Stimulated activated CD8-positive, alpha-beta memory T cell treated with anti-CD3 and anti-CD28 coated beads, Interleukin-4, amount 100 ng/mL, for 1 hour (primary cell): ENCODE measurements at places on chromosomes 11 and 22.

DNA sequence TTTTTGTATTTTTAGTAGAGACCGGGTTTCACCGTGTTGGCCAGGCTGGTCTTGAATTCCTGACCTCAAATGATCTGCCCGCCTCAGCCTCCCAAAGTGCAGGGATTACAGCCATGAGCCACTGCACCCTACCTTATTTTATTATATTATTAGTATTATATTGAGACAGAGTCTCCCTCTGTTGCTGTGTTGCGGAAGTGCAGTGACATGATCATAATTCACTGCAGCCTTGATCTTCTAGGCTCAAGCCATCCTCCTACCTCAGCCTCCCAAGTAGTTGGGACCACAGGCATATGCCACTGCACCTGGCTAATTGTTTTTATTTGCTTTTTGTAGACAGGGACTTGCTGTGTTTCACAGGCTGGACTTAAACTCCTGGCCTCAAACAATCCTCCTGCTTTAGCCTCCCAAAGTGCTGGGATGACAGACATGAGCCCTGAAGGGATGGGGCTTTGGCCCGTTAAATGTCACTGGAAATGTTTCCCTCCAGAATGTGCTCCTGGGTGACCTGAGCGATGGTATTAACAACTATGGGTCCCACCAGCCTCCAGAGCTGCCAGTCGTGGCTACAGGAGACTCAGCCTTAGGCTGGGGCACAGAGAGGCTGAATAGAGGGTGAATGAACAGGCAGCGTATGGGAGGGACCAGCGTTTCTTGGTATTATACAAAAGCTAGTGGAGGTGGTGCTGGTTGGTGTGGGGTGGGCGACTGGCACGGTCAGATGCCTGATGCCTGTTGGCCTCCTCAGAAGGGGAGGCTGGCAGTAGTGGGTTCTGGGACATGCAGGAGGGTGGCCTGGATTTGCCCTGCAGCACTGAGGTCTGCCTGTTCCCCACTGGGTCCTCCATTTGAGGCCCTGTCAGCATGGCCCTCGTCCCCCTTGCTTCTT lies 7.3 kb downstream of the TANGO2 start:
- no peak for DNase-seq

- no peak for DNase-seq
Observed at GRCh38 chr22:30636226-30637077, 871 bp downstream of the SLC35E4 start.

- DNase-seq: no peak
Observed at GRCh38 chr11:102560555-102561011, 30.0 kb upstream of the MMP7 start.

- no peak for DNase-seq
Observed at GRCh38 chr11:111093061-111093460, 152.5 kb upstream of the POU2AF2 start.

DNA sequence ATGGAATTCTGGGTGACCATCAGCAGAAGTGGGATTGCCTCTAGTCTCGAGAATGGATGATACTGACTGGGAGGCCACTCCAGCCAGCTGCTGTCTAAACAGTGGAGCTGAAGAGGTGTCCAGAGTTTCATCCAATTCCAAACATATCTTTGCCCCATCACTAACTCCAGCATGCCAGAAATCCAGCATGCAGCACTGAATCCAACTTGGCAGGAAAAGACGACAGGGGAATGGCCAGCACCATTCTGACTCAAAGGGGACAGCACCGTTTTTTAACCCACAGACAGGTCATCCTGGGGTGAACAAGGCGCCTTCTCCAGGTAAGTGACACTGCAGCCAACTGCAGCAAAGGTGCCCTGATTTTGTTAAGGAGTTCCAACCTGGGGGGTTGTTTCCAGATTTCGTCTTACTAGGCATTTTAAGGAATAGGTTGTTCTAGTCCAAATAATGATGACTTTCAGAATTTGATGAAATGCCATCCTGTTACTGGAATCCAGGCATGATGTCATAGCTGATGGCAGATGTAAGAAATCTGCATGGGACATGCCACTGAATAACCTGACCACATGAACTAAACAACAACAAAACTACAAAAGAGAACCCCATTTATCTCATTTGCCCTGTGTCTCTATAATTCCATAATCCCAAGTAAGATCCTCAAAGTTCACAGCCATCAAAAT lies 32.3 kb downstream of the FEZ1 start:
- DNase-seq: no peak

GRCh38 chr11:67278135-67278938 lies 10.8 kb upstream of the ANKRD13D start:
- DNase-seq: no peak

GRCh38 chr11:65859812-65860277 lies 388 bp upstream of the MUS81 start:
- DNase-seq: no peak

DNA sequence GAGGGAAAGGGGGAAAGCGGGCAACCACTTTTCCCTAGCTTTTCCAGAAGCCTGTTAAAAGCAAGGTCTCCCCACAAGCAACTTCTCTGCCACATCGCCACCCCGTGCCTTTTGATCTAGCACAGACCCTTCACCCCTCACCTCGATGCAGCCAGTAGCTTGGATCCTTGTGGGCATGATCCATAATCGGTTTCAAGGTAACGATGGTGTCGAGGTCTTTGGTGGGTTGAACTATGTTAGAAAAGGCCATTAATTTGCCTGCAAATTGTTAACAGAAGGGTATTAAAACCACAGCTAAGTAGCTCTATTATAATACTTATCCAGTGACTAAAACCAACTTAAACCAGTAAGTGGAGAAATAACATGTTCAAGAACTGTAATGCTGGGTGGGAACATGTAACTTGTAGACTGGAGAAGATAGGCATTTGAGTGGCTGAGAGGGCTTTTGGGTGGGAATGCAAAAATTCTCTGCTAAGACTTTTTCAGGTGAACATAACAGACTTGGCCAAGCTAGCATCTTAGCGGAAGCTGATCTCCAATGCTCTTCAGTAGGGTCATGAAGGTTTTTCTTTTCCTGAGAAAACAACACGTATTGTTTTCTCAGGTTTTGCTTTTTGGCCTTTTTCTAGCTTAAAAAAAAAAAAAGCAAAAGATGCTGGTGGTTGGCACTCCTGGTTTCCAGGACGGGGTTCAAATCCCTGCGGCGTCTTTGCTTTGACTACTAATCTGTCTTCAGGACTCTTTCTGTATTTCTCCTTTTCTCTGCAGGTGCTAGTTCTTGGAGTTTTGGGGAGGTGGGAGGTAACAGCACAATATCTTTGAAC lies 6.8 kb downstream of the MALAT1 start:
- DNase-seq: no peak

GRCh38 chr11:23725752-23726151 lies 771.1 kb upstream of the LUZP2 start:
- no peak for DNase-seq

- DNase-seq: no peak
Observed at GRCh38 chr11:61267437-61267841, 26.5 kb downstream of the PGA5 start.

- DNase-seq: no peak
Observed at GRCh38 chr11:96037405-96037949, 113.6 kb upstream of the MTMR2 start.

DNA sequence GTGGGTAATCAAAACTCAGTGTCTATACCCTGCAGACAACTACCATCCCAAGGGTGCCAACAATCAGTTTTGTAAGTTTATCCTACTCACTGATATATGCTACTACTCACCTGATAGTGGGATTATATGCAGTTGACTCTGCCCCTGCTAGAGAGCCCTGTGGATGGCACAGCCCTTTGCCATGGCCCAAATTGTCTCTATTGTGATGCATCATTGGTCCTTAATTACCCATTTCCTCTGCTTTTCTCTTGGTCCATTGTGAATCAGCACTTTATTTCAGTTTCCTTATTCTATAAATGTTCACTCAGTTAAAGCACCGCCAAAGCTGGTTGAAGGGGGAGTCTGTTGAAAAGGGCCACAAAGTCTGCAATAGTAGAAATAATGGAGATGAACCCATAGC lies 42.3 kb downstream of the PLAAT5 start:
- DNase-seq: no peak

- DNase-seq: no peak
Observed at GRCh38 chr11:82527081-82527584, 206.5 kb downstream of the FAM181B start.

- DNase-seq: no peak
Observed at GRCh38 chr22:40593460-40594273, 42.9 kb downstream of the MRTFA start.

DNA sequence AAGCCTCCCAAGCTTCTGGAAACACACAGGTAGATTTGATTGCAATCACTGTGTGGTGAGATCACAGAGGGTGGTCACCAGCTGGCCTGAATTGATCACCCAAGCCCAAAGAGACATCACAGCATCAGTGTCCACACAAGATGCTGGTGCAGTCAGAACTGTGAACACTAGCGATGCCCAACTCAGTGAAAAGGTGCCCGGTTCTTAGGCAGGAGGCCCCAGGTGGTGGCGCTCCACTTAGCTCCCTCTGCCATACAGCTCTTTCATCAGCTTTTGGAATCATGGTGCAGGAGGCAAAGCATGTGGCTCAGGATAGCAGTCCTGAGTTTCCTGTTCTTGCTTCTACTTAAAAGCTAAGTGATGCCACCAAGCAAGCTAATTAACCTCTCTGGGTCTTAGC lies 11.1 kb downstream of the DGCR2 start:
- no peak for DNase-seq

DNA sequence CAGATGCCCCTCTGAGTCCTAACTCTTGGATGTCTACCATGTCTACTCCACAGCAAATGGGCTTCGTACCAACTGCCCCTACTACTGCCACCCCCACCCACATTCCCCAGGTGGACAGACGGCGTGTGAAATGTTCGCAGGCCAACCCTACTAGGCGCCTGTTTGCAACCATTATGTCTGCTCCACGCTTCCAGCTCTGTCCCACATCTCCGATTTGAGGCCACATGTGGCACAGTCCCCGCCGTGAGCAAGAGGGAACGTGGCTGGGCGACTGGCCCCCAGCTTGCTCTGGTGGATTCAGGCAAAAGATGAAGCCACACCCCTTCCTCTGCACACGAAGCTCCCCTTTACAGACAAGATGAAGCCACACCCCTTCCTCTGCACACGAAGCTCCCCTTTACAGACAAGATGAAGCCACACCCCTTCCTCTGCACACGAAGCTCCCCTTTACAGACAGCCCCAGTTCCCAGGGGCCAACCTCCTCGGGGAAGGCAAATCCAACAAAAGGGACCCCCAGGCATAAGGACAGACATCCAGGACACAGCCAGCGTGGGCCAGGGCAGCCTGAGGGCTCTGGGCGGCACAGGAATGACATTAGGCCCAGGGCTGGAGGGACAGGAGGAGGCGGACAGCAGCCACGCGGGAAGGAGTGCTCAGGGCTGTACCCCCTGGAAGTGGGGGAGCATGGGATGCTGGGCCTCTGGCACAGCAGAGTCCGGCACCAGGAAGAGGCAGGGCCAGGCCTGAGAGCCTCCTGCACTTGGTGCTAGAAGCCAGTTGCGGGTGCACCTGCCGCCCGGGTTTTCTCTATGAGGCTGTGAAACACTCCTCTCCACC lies 106.2 kb downstream of the SHANK2 start:
- no peak for DNase-seq

- no peak for DNase-seq
Observed at GRCh38 chr11:95165638-95166037, 65.4 kb downstream of the SESN3 start.

DNA sequence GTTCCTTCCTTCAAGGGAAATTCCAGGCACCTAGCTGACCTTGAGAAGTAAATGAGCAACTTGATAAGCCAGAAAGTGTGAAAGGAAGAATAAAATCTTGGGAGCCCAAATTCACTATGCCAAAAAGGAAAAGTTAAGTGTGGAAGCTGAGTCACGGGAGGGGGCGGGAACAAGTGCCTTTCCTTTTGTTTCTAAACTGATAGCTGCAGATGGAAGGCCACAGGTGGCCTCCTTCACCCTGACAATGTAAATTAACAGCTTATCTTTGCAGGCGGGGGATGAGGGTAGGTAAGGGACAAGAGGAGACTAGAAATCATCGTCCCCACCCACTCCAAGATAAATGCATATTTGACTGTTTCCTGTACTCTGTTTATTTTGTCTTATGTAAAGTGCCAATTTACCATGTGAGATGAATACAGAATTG lies 36.4 kb upstream of the TREH start:
- no peak for DNase-seq

DNA sequence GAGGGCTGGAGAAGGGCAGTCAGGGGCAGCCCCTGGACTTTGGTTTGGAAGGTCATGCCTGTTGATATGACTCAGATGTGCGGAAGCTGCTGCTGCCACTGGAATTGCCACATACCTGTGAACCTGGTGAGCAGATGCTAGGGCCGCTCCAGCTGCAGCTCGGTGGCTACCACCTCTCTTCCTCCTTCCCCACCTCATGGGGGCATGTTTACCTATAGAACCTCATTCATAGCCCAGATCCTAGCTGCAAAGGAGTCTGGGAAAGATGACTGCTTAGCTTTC lies 17.5 kb upstream of the TSPAN18 start:
- no peak for DNase-seq

DNA sequence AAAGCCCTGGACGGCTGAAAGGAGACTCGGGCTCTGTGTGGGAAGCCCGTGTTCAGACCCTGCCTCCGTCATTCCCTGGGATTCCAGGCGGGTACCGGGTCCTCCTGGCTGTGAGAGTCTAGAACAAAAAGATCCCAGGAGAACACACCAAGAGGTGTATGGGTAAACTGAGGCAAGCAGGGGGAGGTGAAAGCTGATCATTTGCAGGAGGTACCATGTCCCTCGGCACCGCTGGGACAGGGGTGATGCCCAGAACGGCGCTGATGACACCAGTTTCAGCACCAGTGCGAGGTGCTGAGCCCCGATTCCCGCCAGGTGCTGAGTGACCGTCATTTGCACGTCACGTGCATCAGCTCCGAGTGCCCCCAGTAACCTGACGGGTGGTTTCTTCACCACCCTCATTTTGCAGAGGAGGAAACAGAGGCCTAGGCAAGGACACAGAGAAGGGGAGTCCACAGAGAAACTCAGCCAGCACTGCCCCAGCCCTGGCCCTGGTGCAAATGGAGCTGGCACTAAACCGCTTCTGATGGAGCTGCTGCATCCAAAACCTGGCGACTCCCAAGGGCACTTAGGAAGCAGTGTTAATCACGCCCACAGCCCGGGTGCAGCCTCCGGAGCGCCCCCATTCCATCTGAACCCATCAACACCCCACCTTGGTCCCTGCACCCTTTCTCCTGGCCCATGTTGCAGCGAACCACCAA lies 16.8 kb downstream of the MACROD1 start:
- DNase-seq: no peak

DNA sequence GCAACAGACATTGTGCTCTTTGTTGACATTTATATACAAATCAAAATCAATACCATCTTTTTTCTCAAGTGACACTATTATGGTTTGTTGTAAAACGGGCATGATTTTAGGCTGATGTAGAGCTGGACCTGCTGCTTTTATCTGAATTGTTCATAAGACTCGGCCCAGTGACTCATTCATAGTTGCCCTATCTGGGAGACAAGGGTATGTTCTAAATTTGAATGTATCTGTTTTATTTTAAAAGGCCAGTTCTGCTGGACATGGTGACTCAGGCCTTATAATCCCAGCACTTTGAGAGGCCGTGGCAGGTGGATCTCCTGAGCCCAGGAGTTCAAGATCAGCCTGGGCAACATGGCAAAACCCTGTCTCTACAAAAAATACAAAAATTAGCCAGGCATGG lies 39.3 kb downstream of the CEP295 start:
- no peak for DNase-seq
